ENCODE measurements at places on chromosomes 12 and 14.
A peak's percentile ranks its signal among the peaks of the same experiment; 100 is the strongest.

GRCh38 chr14:58788655-58789503 lies 151.1 kb downstream of the DACT1 start:
- H3K27ac ChIP-seq, result no peak overlapping the region
- no peaks in the 10 kb centered on the region for H3K36me3 ChIP-seq
- no peak for DNase-seq
- H3K4me3 ChIP-seq, result no peak overlapping the region

DNA sequence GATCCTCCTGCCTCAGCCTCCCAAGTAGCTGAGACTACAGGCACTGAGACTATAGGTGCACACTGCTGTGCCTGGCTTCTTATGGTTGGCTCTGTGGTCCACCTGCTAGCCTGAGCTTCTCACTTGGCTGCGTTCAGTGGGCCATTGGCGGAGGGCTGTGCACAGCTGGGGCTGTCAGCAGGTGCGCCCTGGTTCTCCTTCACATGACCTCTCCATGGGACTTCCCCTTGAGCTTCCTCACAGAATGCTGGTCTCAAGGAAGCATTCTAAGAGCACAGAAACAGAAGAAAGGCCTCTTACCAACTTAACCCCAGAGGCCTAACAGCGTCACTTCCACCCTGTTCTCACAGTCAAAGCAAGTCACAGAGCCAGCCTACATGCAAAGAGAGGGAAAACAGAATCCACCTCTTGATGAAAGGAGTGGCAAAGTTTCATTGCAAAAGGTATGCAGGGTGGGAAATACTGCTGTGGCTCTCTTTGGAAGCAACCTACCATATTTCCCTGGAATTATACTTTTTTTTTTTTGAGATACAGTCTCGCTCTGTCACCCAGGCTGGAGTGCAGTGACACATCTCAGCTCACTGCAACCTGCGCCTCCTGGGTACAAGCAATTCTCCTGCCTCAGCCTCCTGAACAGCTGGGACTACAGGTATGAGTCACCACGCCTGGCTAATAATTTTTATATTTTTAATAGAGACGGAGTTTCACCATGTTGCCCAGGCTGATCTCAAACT lies 9.3 kb downstream of the RILPL2 start:
- H3K27ac ChIP-seq, result peak overlapping the region; percentile 57
- H3K4me3 ChIP-seq, result no peak overlapping the region
- H3K4me1 ChIP-seq, result peaks cover 10% of the 10 kb centered on the region

DNA sequence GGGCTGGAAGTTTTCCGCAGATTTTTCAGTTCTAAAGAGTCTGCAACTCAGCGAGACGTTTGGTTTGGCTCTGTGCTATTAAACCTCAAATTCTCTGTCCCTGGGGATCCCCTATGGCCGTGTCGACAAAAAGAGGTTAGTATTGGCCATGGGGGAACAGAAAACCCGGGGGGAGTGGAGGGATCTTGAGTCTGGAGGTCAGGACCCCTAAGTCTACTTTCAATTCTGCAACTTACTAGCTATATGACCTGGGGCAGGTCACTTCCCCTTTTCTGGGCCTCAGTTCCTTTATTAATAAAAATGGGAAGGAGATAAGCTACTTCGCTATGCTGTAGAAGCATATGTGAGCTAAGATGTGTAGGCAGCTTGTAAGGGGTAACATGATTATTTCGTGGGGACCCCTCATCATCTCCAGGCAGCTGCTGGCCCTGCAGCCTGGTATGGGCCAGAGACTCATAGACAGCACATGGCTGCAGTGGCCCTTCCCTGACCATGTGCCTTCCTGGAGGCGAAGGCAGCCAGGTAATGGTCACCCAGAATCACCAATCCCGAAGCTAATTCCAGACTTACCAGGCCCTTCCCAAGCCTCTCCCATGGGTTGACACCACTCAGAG lies 8.6 kb downstream of the ASB2 start:
- DNase-seq, result no peak
- no peaks in the 10 kb centered on the region for H3K36me3 ChIP-seq
- peaks cover 74% of the 10 kb centered on the region for H3K4me1 ChIP-seq
- no peaks in the 10 kb centered on the region for H3K27me3 ChIP-seq
- H3K27ac ChIP-seq, result peak overlapping the region; percentile 48

DNA sequence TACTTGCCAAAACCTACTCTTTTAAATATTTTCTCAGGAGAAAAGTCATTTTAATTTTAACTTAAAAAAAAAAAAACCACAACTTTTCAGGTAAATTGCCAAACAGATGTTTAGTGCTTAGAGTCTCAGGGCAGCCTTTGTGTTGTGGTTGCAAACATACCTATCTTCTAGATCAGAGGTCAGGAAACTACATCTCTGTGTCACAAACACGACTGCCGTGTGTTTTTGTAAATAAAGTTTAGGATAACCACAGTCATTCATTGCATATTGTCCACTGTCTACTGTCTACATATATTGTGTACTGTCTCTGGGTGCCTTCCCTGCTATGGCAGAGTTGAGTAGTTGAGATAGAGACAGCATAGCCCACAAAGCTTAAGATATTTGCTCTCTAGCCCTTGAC lies 48.9 kb downstream of the DYRK2 start:
- no peak overlapping the region for H3K4me3 ChIP-seq
- no peak for DNase-seq
- H3K36me3 ChIP-seq, result no peaks in the 10 kb centered on the region

DNA sequence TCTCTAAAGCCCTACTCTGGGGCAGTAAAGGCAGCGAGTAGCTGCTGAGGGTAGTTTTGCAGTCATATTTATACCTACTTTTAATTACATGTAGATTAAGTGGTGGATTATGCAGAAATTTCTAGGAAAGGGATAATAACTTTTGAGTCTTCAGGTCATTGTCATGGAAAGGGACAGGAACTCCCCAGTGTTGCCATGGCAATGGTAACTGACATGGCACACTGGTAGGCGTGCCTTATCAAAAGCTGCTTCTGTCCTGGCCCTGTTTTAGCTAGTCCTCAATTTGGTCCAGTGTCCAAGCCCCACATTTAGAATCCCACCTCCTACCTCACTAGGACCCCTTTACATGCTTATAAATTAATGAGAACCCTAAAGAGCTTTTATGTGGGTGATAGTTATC lies 303.1 kb downstream of the VRK1 start:
- DNase-seq, result no peak
- H3K36me3 ChIP-seq, result no peaks in the 10 kb centered on the region
- no peaks in the 10 kb centered on the region for H3K4me1 ChIP-seq
- no peak overlapping the region for H3K4me3 ChIP-seq

- peaks cover 13% of the 10 kb centered on the region for H3K4me1 ChIP-seq
- no peak overlapping the region for H3K4me3 ChIP-seq
- peaks cover 21% of the 10 kb centered on the region for H3K36me3 ChIP-seq
- DNase-seq, result no peak
- no peak overlapping the region for H3K27ac ChIP-seq
- H3K27me3 ChIP-seq, result no peaks in the 10 kb centered on the region
Measured at GRCh38 chr12:113190761-113191160, 5.2 kb downstream of the RITA1 start.

DNA sequence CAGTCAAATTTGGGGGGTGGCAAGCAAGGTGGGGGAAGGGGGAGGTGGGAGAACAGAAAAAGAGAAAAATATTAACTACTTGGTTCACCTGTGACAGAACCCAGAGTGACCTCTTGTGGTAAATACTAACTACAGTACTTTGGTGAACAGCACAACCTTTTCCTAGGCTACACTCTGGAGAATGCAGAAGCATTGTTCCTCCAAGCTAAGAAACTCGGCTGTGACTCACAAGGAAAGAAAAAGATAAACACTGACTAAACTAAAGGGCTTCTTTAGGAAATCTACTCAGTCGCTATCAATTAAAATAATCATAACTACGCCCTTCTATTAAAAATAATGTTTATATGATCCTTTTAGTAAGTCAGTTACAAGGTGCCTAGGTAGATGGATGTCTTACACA lies 5.4 kb downstream of the KCNH5 start:
- H3K27me3 ChIP-seq, result peaks cover 8% of the 10 kb centered on the region
- no peaks in the 10 kb centered on the region for H3K36me3 ChIP-seq
- H3K4me1 ChIP-seq, result no peaks in the 10 kb centered on the region
- no peak overlapping the region for H3K27ac ChIP-seq

- H3K27me3 ChIP-seq, result no peaks in the 10 kb centered on the region
- H3K36me3 ChIP-seq, result peaks cover 66% of the 10 kb centered on the region
- H3K27ac ChIP-seq, result no peak overlapping the region
- no peak for DNase-seq
- H3K4me3 ChIP-seq, result no peak overlapping the region
Measured at GRCh38 chr14:63996625-63997220, 143.9 kb downstream of the SYNE2 start.

GRCh38 chr12:46246021-46246700 lies 22.7 kb downstream of the SLC38A1 start:
- H3K27ac ChIP-seq, result peak overlapping the region; percentile 28
- no peaks in the 10 kb centered on the region for H3K27me3 ChIP-seq
- no peak overlapping the region for H3K4me3 ChIP-seq
- H3K4me1 ChIP-seq, result peaks cover 16% of the 10 kb centered on the region

GRCh38 chr14:45194964-45195363 lies 58.0 kb downstream of the MIS18BP1 start:
- DNase-seq, result no peak
- no peaks in the 10 kb centered on the region for H3K4me1 ChIP-seq
- H3K27me3 ChIP-seq, result no peaks in the 10 kb centered on the region
- no peak overlapping the region for H3K4me3 ChIP-seq
- no peaks in the 10 kb centered on the region for H3K36me3 ChIP-seq

- no peaks in the 10 kb centered on the region for H3K27me3 ChIP-seq
- H3K27ac ChIP-seq, result peak overlapping the region; percentile 92
Measured at GRCh38 chr14:101732118-101732517, 29.4 kb upstream of the PPP2R5C start.

DNA sequence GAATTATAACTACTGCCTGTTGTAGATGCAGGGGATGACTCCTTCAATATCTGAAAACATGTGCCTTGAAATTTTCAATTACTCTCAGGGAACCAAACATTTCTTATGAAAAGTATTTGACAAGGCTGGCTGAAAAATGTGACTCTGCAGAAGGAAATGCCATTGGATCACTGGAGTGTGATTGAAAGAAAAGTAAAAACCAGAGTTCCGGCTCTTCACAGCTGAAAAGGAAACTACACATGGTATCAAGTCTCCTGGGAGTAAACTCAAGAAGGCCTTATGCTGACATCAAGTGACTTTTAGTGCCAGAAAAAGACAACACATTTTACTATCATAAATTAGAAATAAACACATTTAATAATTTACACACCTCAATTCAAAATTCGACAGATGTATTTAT lies 693.0 kb downstream of the LRFN5 start:
- H3K4me3 ChIP-seq, result no peak overlapping the region
- H3K36me3 ChIP-seq, result no peaks in the 10 kb centered on the region
- H3K27ac ChIP-seq, result no peak overlapping the region
- no peaks in the 10 kb centered on the region for H3K27me3 ChIP-seq
- no peaks in the 10 kb centered on the region for H3K4me1 ChIP-seq

DNA sequence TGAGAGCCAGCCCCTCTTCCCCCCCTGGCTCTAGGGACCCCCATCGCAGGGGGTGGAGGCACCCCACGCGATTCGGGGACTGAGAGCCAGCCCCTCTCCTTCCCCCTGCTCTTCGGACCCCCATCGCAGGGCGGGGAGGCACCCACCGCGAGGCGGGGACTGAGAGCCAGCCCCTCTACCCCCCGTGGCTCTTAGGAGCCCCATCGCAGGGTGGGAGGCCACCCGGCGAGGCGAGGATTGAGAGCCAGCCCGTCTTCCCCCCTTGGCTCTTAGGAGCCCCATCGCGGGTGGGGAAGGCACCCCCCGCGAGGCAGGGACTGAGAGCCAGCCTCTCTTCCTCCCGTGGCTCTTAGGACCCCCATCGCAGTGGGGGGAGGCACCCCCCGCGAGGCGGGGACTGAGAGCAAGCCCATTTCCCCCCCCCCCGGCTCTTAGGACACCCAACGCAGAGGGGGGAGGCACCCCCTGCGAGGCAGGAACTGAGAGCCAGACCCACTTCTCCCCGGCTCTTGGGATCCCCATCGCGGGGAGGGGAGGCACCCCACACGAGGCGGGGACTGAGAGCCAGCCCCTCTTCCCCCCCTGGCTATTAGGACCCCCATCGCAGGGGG lies 45.6 kb downstream of the DDX11 start:
- DNase-seq, result no peak
- no peak overlapping the region for H3K27ac ChIP-seq
- H3K4me1 ChIP-seq, result peaks cover 32% of the 10 kb centered on the region
- H3K4me3 ChIP-seq, result peak overlapping the region; percentile 38

- H3K36me3 ChIP-seq, result no peaks in the 10 kb centered on the region
- H3K4me1 ChIP-seq, result no peaks in the 10 kb centered on the region
- no peak for DNase-seq
- H3K4me3 ChIP-seq, result no peak overlapping the region
Measured at GRCh38 chr14:37968664-37969240, 239.0 kb upstream of the SSTR1 start.

GRCh38 chr14:74208642-74209041 lies 30.6 kb upstream of the VSX2 start:
- H3K27me3 ChIP-seq, result no peaks in the 10 kb centered on the region
- no peak overlapping the region for H3K27ac ChIP-seq
- H3K36me3 ChIP-seq, result no peaks in the 10 kb centered on the region

- peak overlapping the region; percentile 95 for H3K4me3 ChIP-seq
- no peaks in the 10 kb centered on the region for H3K27me3 ChIP-seq
- peak overlapping the region; percentile 91 for H3K27ac ChIP-seq
- H3K4me1 ChIP-seq, result peaks cover 22% of the 10 kb centered on the region
- DNase-seq, result peak; percentile 67
Measured at GRCh38 chr12:69240631-69240995, 1.2 kb downstream of the CPSF6 start.

GRCh38 chr12:91413581-91414546 lies 231.2 kb upstream of the DCN start:
- peaks cover 2% of the 10 kb centered on the region for H3K27me3 ChIP-seq
- no peaks in the 10 kb centered on the region for H3K4me1 ChIP-seq
- no peaks in the 10 kb centered on the region for H3K36me3 ChIP-seq
- no peak overlapping the region for H3K4me3 ChIP-seq
- H3K27ac ChIP-seq, result no peak overlapping the region
- no peak for DNase-seq

- no peak overlapping the region for H3K4me3 ChIP-seq
- H3K27ac ChIP-seq, result no peak overlapping the region
- no peaks in the 10 kb centered on the region for H3K36me3 ChIP-seq
- H3K27me3 ChIP-seq, result no peaks in the 10 kb centered on the region
- no peak for DNase-seq
- H3K4me1 ChIP-seq, result no peaks in the 10 kb centered on the region
Measured at GRCh38 chr14:44791730-44792129, 170.0 kb downstream of the KLHL28 start.

- DNase-seq, result peak; percentile 13
- H3K4me3 ChIP-seq, result no peak overlapping the region
- H3K27ac ChIP-seq, result no peak overlapping the region
- no peaks in the 10 kb centered on the region for H3K27me3 ChIP-seq
- H3K4me1 ChIP-seq, result no peaks in the 10 kb centered on the region
Measured at GRCh38 chr14:88463318-88463717, 77.9 kb downstream of the SPATA7 start.

DNA sequence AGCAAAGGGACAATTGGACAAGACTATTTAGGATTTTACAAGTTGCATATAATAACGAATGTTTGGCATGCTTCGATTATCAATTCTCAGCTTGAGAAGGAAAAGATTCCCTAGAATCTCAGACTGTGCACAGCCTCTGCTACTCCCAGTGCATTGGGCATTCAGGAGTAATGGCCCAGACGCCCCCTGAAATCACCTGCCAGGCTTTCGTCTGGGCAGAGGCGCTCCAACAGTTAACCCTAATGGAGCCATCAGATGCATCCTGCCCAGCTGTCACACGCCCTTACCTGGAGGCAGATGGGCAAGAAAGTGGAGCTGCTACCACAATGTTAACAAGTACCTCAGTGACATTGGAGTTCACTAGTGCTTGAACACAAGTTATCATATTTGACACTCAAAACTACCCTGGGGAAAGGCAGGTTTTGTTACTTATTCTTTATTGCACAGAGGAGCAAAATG lies 927 bp upstream of the LRP6 start:
- DNase-seq, result no peak
- no peak overlapping the region for H3K27ac ChIP-seq
- H3K4me3 ChIP-seq, result no peak overlapping the region
